ENCODE measurements at places on chromosomes 2 and 18.
A peak's percentile ranks its signal among the peaks of the same experiment; 100 is the strongest.

DNA sequence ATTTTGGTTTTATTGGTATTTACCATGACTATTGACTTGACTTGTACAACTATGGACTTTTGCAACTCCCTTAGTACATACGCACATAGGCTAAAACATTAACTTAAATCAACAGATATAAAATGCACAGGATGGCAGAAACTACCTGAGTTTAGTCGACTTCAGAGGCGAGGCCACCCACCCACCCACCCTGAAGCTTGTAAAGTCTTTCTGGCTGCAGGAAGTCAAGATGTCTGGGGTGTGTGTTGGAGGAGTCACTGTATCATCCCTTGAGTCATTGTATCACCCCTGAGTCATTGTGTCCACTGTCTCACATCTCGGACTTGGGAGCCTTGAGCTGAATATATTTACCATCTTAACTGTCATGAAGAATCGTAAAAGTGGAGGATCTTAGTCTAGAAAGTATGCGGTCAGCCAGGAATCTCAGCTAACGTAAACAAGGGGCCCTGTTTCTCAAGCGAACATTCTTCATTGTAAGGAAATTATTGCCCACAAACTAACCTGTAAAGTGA, 140.0 kb upstream of the ST6GAL2 start:
- DNase-seq: no peak

DNA sequence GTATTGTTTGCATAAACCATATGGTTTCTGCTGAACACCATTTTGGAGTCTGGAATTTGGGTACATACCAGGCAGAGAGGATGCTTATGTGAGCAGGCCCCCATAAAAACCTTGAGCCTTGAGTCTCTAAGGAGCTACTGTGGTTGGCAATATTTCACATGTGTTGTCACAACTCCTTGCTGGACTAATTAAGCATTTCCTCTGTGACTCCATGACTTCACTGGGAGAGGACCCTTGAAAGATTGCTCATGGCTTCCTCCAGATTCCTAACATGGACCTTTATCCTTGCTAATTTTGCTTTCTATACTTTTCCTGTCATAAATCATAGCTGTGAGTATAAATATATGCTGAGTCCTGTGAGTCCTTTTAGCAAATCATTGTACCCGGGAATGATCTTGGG, 7.6 kb upstream of the COQ10B start:
- no peak for DNase-seq

GRCh38 chr2:67055387-67056304, 341.5 kb upstream of the ETAA1 start:
- no peak for DNase-seq

DNA sequence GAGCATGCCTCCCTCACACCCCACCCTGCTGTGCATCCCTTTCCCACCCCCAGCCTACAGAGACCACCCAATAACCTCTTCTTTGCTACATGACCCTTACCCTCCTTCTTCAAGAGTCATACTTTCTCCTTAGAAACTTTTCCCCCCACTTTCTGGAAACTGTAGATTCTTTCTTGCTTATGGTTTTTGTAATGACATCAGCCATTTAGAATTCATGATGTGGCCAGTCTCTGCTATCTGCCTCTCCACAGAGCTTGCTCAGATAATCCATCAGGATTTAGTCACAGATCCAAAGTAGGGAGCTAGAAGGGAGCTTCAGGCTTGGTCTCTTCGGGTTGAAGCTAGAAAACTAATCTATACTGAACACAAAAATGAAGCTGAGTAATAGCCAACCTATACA, 36.5 kb downstream of the GALM start:
- DNase-seq: no peak

GRCh38 chr2:189726271-189726670, 36.3 kb downstream of the OSGEPL1 start:
- no peak for DNase-seq

GRCh38 chr18:25010623-25011374, 341.2 kb downstream of the ZNF521 start:
- DNase-seq: no peak

GRCh38 chr2:9699139-9700108, 68.6 kb upstream of the YWHAQ start:
- DNase-seq: no peak

- DNase-seq: no peak
Measured at GRCh38 chr2:48991415-48992131, 162.7 kb downstream of the FSHR start.

DNA sequence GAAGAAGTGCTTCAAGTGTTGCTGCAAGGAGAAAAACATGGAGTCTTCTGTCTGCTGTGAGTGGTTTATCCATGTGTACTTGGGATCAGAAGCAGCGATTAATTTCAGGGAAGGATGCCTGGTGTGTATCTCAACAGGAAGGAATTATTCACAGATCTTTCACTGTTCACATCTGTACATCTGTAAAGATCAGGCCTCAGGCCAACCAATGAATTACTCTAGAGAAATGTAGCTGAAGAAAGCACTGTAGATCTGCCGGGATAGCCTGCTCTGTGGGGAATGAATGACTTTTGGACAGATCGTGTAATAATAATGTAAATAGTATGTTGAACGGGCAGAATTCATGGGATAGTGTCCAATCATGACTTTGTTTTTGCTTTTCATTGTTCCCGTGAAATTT, 54.0 kb upstream of the SPP2 start:
- no peak for DNase-seq

DNA sequence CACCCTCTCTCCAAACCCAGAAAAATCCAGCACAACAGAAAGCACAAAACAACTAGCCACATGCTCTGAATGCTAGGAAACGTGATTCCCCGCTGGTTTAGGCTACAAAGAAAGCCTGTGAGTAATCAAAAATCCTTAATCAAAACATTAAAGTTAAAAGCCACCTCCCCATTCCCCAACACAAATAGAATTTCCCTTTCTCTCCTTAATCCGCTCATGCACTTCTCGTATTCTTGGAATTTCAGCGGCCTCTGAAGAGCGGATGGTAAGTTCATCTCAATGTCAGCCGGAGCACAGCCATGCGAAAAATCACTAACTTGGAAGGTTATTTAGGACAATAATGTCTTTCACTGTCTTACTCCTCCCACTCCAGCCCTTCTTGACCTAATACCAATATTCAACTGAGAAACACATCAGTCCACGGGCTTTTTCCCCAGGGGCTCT, 126.7 kb downstream of the OSBPL1A start:
- no peak for DNase-seq

GRCh38 chr2:203672856-203673255, 33.6 kb upstream of the CD28 start:
- no peak for DNase-seq

DNA sequence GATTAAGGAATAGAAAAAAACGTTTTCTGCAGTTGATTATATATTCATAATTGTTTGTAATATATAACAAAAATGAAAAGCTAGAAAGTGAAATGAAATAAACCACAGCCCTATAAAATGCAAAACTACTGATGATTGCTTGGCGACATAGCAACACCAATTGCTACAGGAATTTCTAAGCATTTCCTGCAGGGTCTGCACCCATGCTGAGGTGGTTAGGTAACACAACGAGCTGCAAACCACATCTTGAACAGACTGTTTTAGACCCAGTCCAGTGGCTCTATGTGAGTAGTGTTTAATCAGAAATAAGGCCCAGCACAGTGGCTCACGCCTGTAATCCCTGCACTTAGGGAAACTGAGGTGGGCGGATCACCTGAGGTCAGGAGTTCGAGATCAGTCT, 17.2 kb upstream of the UGT1A9 start:
- no peak for DNase-seq

GRCh38 chr2:3637692-3638455, 20.1 kb upstream of the ALLC start:
- no peak for DNase-seq

DNA sequence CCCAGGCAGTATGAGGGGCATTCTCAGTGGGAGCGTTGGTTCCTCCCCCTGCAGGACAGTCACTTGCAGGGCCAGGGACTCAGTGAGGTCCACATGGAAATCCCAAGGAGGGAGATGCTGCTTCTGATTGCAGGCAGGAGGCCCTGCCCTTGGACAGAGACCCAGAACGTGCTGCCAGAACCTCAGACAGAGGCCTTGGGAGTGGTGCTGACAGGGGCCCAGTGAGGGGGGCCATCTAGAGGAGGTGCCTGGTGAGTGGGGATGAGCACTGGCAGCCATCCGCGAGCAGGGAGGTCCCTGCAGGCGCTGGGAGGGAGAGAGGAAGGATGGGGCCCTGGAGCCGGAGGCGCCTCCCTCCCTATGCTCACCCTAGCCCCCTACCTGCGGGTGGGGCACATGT, 133.1 kb downstream of the DYSF start:
- no peak for DNase-seq

- DNase-seq: no peak
Measured at GRCh38 chr2:98448441-98449145, 3.9 kb downstream of the INPP4A start.

GRCh38 chr2:172021074-172021931, 21.6 kb downstream of the METAP1D start:
- DNase-seq: no peak

- no peak for DNase-seq
Measured at GRCh38 chr2:227804975-227805374, 8.7 kb upstream of the CCL20 start.

DNA sequence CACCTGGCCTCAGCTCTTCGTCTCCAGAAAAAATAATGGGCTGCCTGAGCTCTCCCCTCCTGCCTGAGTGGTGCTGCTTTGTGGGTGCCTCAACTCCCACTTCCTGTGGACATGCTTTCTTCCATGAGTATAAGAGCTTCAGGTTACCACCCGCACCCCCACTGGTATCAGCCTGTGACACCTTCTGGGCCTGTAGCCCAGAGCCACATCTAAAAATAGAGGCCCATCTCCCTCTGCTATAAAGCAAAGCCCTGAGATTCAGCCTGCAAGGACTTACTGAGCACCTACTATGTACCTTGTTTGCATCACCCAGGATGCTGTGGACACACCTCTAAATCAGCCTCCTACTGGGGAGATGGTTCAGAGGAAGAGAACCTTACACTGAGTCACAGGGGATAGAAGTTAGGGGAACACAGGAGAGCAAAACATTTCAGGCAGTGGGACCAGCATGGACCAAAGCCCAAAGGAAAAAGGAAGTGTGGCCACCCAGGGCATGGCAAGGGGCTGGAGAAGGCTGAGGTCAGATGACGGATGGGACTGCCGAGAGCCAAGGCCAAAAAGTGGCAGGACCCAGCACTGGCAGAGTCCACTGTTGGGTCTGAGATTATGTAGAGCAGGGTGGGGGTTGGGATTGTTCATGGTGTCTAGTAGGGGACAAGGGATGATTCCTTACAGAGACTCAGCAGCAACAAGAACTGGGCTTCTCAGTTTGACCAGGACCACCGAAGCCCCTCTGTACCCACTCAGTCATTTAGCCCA, 123.7 kb upstream of the PPP1CB start:
- DNase-seq: no peak

GRCh38 chr18:10523544-10523943, 2.3 kb upstream of the NAPG start:
- DNase-seq: no peak

GRCh38 chr2:71610671-71611070, 157.3 kb downstream of the DYSF start:
- no peak for DNase-seq

DNA sequence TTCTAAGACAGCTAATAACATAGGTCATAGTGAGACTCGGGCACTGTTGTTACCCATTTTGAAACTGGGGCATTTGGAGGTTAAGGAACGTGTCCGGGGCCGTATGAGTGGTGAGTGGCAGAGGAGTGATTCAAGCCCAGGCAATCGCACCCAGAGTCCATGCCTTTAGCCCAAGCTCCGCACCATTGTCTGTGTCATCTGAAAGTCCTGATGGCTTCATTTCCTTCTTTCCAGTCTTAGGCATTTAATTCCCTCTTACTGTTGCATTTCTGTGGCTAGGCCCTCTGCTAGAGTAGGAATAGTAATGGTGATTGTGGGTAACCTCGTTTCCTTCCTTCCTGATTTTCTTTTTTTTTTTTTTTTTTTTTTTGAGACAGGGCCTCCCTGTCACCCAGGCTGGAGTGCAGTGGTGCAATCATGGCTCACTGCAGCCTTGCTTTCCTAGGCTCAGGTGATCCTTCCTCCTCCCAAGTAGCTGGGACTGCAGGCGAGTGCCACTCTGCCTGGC, 49.8 kb upstream of the ASB1 start:
- no peak for DNase-seq

DNA sequence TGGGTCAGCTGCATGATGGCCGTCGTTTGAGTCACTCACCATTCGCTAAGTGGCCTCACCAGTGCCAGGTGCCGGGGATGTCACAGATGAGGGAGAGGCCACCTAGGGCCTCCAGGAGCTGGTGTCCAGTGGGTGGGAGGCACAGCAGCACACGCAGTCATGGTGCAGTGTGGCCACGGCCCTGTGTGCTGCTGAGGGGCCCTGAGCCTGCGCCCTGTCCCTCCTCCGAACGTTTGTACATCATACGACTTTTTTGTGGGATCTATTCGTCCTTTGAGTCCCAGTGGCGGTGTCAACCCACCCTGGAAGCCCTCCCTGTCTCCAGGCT, 30.1 kb upstream of the ODC1 start:
- DNase-seq: no peak

GRCh38 chr2:152434395-152435182, 99.6 kb downstream of the FMNL2 start:
- no peak for DNase-seq

- DNase-seq: peak; percentile 13
Measured at GRCh38 chr2:85754313-85755095, 713 bp downstream of the ATOH8 start.

- no peak for DNase-seq
Measured at GRCh38 chr2:108573061-108573460, 38.8 kb downstream of the LIMS1 start.

DNA sequence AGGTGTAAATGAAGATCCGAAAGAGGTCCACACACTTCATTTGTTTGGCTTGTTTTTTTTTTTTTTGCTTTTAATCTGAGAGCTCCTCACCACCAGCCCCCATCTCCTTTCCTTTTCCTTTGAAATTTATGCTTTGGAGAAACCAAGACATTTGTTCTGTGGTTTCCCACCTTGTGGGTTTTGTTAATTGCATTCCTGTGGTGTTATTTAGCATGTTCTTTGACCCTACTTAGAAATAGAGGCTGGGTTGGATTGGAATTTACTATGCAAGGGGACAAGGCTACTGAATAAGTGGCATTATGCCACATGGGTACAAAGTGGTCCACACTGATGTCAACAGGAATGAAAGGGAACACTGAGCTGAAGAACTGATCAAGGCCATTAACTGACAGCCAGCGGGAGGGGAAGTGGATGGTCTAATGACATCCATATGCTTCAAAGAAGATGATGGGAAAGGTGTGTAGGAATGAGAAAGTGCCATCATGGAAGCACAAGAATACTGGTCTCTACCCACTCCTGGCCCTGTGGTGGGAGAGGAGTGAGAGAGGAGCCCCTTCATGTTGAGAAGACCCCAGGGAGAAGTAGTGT, 8.9 kb downstream of the CCL20 start:
- no peak for DNase-seq

DNA sequence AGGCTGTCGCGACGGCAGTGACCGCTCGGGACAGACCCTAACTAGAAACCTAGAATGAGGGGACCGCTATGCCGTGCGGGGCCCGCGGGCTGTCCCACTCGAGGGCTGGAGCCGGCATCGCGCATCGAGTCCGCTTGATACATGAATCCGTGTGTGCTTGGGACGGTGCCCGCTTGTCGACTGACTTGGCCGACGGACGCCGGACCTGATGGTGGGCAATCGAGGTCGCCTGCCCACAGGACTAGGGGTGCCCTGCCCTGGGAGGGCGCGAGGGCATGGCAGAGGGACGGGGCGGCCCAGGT, 749 bp upstream of the PTMA start:
- DNase-seq: no peak

GRCh38 chr2:231410293-231411004, 14.9 kb downstream of the B3GNT7 start:
- no peak for DNase-seq

- DNase-seq: no peak
Measured at GRCh38 chr2:59892398-59892797, 661.1 kb downstream of the BCL11A start.
